ENCODE measurements at places on chromosomes 6 and 20.

GRCh38 chr6:124973780-124974179 is 11.5 kb downstream of the RNF217 start:
- DNase-seq: no peak

DNA sequence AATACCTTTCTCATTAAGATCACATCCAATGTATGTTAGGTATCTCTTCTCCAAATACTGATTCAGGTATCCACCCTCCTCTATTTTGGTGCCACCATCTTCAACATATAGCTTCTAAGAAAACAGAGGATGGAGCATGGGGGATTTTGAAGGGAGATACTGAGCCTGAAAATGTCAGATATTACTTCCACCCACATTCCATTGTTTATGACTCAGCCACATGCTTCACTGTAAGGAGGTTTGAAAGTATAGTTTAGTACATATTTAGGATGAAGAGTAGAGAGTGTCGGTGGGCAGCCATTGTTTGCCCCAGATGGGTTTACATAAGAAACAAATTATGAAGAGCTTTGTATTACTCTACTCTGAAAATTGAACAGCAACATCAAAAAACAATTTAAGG is 286.7 kb downstream of the TFAP2B start:
- DNase-seq: no peak

- DNase-seq: no peak
These were observed 32.8 kb upstream of the CEP85L start for GRCh38 chr6:118683881-118684872.

- DNase-seq: no peak
These were observed 66.8 kb upstream of the RSPO3 start for GRCh38 chr6:127051571-127052260.

- no peak for DNase-seq
These were observed 40.3 kb downstream of the FYN start for GRCh38 chr6:111832833-111833418.

DNA sequence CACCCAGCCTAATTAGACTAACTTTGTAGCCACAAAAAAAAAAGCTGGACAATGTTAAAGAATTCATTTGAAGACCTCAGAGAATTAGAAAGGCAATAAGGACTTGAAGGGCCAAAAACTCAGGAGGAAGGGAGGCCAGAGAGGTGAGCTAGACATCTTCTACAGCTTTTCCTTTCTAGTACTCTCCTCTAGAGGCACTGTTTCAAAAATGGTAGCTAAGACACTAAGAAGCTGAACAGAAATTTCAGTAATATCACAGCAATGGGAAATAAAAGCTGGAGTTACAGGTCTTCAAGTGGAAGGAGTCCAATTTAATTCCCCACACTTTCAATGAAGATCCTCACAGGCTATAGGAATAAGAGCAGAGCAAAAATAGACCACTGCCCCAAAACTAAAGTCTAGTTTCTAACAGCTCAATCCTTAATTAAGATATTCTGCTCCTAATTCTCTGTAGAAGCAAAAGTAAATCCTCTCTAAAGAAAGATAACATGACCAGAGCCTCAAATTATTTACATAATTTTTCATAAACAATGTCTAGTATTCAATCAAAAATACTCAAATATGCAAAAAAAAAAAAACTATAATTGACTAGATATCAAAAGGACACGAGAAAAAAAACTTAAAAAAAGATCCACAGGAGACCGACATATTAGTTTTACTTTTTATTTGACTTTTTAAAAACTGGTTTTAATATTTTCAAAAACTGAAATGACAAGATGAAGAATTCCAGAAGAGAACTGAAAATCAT is 63.7 kb downstream of the RNGTT start:
- no peak for DNase-seq

DNA sequence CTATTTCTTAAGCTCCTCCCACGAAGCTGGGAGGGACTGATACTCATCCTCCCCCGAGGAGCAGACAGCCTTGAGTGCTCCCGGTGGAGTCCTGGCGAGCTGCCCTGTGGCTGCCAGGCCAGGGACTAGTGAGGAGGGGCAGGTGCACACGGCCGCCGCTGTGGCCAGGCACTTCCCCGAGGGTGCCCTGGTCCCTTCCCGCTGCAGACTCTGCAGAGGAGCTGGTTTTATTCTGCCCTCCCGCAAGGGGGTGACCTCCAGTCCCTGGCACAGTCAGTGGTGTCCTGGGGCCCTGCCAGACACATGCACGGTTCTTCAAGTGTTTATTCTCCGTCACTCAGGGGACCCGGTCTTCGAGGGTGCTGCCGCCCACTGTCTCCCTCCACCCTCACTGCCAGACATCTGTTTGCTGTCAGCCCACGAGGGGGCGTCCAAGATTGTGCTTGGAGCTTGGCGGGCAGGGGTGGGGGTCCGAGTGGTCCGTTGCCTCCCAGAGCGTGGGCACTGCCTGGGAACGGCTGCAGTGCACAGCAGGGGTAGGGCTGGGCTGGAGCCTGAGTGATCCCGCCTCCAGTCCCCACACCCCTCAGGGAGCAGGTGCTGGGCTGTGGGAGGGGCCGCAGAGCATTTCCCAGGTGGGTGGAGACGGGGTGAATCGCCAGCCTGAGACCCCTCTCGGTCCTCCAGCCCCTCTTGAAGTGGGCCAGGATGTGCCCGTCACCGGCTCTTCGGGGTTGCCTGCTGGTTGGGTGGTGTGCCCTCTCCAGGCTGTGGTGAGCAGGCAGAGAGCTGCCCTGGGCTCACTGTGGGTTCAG is 3.1 kb upstream of the CABLES2 start:
- peak; percentile 66 for DNase-seq

DNA sequence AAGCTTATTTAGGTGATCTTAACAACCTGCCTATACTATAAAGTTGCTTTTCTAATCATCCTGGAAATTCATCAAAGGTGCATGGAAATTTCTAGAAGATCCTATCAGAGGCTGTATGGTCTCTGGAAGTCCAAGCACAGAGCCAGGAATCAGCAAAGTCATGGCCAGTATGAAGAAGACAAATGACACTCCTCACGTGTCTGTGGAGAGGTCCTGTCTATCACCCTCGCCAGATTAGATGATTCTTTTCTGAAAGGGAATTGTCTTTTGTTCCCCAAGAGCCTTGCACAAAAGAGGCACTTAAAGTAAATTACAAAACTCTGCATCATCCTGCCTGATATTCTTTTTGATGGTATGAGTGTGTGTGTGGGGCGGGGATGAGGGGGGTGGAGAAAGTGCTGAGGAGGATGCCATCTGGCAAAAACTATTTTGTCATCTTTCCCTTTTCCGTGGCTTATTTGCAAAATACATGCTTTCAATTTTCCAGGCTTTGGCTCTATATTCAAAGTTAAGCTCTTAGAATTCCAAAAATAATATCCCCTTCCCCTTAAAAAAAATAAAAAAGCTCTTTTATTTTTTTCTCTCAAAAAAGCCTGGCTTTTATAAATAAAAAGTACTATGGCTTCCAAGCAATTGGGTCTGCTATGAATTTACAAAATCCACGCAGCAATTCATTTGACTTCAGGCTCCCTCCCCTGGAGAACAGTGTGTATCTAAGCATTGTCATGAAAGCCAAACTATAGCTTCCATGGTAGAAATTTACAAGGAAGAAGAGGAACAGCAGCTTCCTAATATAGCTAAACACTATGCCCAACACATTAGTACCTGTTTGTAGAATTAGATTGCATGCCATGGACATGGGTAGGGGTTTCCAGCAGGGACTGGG is 185.2 kb upstream of the ARG1 start:
- DNase-seq: no peak

- DNase-seq: no peak
These were observed 14.5 kb downstream of the RMND1 start for GRCh38 chr6:151437401-151437800.

- DNase-seq: peak; percentile 58
These were observed 55.8 kb upstream of the TAGAP start for GRCh38 chr6:159100395-159101182.

GRCh38 chr20:16158090-16158975 is 414.9 kb downstream of the KIF16B start:
- DNase-seq: no peak

GRCh38 chr6:21999012-21999528 is 297.8 kb downstream of the PRL start:
- no peak for DNase-seq

DNA sequence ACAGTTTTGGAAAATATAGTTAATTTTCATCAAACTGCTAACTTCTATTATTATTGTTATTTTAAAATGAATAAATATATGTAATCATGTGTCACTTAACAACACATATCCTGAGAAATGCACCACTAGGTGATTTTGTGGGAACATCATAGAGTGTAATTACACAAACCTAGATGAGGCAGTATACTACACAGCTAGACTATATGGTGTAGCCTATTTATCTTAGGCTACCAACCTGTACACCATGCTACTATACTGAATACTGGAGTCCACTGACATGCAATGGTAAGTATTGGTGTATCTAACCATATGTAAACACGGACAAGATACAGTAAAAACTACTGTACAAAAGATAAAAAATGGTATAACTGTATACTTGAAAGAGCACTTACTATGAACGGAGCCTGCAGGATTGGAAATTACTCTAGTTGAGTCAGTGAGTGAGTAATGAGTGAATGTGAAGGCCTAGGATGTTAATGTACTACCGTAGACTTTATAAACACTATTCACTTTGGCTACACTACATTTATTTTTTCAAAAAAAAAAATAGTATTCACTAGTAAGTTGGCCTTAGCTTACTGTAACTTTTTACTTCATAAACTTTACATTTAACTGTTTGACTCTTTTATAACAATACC is 72.4 kb downstream of the ASCC3 start:
- DNase-seq: no peak

DNA sequence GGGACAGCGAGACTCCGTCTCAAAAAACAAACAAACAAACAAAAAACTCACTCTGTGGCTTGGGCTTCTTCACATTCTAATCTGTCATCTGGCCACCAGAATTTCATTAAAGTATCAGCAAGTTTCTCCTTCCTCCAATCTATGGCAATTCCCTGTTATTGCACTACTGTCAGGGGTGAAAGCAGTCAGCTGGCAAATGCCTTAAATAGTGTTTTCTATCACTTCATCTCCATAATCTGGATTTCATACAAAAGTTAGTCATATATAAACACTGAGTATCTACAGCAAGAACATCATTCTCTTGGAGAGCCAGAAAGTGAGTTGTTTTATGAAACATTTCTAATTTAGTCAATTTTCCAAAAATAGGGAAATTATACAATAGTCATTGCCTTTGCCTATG is 56.1 kb downstream of the PHACTR3 start:
- DNase-seq: no peak

DNA sequence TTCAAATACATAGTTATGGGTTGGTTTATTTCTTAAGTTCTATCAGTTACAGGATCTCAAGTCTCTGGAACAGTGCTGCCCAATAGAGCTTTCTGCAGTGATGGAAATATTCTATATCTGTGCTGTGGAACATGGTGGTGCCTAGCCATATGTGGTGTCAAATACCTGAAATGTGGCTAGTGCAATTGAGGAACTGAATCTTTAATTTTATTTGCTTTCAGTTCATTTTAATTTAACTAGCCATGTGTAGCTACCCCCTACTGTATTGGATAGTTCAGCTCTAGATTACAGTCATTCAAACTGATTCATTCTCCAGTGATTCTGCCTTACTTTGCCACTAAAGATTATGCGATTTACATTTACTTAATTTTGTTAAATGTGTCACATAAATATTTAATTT is 503.2 kb downstream of the CDKAL1 start:
- no peak for DNase-seq

DNA sequence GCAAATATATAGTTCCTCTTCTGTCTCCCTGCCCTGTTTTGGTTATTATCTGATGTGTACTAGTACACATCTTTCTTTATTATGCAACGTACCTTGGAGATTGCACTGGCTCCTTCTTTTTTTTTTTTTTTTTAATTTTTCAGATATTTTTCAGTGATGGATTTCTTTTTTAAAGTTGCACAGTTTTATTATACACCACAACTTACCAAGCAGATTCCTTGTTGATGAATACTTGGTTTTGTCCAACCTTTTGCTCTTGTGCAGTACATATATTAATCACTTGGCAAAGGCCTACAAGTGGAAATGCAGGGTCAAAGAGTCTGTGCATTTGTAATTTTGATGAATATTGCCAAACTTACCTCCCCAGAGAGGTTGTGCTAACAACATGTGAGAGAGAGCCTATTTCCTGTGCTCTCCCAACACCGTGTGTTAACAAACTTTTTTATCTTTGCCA is 50.1 kb upstream of the RNF24 start:
- no peak for DNase-seq

DNA sequence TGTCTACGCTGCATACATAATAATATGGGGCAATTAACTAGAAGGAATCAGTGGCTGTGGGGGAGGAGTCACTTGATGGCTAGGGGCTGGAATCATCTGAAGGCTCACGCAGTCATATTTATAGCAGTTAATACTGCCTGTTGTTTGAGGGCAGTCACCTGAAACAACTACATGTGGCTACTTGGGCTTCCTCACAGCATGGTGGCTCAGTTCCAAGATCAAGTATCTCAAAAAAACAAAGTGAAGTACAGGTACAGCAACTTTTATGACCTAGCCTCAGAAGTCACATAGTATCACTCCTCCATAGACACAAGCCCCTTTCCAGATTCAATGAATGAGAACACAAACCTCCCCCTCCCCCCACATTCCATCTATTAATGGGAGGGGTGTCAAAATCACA is 63.7 kb downstream of the STX11 start:
- no peak for DNase-seq

GRCh38 chr6:157333537-157333936 is 10.2 kb upstream of the TMEM242 start:
- no peak for DNase-seq

DNA sequence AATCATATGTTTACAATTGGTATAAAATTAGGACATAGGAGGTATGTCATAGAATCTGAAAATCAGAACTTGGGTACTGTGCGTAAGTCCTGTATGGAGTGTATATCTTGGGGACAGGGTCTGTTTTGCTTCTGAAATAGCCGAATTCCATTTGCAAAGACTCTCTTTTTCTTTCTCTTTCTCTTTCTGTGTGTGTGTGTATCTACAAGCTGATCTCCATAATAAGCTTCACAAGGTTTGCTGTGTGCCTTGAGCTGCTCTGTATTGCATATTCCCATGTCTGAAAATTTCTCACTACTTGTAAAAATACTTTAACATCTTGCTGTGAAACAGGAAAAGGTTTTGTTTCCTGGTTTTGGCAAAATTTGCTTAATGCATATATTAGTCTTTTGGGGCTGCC is 29.5 kb downstream of the STX11 start:
- DNase-seq: no peak

DNA sequence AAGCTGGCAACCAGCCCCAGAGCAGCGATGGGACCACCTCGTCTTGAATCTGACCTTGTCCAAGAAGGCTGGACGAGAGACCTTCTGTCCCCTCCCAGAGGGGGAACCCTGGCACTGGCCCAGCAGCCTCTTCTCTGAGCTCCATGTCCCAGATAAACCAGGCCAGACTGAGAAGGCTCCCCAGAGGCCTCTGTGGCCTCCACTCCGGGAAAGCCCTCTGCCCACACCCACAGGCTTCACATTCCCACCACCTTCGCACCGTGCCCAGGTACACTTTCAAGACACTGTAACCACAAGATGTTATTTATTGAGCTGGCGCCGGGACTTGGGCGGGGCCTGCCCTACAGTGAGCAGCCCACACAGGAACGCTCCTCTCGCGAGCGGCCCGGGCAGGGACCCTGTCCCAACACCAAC is 33.2 kb downstream of the ADA start:
- no peak for DNase-seq

DNA sequence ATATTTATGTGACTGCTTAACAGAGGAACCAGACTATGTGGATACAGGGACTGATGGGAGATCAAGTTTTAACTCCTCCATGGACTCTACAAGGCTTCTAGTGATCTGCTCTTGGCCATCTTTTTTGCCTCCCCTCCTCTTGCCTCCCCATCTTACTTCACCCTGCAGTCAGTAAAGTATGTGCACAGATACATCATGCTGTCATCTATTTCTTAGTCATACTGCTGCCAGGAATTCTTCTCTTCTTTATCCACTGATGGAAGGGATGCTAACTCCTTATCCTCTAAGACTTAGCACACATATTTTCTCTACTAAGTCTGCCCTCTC is 27.6 kb upstream of the FAM83C start:
- DNase-seq: no peak

All from activated CD8-positive, alpha-beta memory T cell treated with anti-CD3 and anti-CD28 coated beads, Interleukin-2, amount 50 U/mL, for 48 hours (primary cell).